Stimulated activated CD4-positive, alpha-beta T cell treated with anti-CD3 and anti-CD28 coated beads, Interleukin-2, amount 100 ng/mL, for 24 hours (primary cell): ENCODE measurements at places on chromosomes 16 and 17.
A peak's percentile ranks its signal among the peaks of the same experiment; 100 is the strongest.

DNA sequence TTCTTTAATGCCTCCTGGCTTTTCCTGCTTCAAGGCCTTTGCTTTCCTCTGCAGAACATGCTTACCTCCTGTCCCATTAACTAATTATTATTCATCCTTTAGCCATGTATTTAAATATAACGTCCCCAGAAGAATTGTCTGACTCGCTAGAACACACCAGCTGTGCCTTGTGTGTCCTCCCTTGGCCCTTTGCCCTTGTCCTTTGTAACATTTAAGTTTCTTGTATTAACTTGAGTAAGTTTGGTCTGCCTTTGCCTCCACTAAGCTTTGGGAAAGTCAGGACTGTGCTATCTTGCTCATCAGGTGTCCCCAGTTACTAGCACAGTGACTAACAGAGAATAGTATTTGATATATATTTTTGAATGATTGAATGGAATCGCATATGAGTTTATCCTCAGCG, 29.6 kb upstream of the ABCA9 start:
- no peak for DNase-seq

GRCh38 chr17:1007310-1008007, 10.5 kb downstream of the TIMM22 start:
- no peak for DNase-seq

GRCh38 chr16:17723531-17724134, 252.9 kb upstream of the XYLT1 start:
- DNase-seq, result no peak

- peak; percentile 18 for DNase-seq
These were observed 42.1 kb downstream of the SRCIN1 start for GRCh38 chr17:38563362-38564253.

DNA sequence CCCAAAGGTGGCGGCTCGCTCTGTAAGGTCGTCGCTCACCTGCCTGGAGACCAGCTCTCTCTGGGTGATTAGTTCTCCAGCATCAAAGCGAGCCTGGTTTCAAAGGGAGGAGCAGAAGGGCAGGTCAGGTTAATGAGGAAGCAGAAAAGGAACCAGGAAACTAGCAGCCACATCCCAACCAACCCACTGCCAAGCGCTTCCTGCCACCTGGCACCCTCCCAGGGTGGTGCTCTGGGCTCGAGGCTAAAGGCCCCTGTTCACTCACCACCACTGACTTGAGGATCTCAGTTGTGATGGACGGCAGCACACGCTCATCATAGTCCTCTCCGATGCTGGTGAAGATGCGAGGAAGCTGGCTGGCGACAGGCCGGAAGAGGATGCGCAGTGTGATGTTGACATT, 5.6 kb downstream of the PHB1 start:
- no peak for DNase-seq

DNA sequence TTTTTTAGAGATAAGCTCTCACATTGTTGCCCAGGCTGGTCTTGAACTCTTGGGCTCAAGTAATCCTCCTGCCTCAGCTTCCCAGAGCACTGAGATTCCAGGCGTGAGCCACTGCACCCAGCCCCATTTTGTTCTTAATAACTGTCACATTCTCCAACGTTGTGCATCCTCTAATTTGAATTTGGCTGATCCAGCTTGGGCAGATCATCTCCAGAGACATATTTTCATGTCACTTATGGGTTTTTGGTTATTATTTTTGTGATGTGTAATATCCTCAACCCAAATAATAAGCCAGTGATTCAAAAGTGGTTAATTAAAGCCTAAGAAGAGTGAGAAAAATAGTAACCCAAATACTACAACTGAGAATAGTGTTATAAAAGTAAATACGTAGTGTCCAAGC, 16.2 kb upstream of the COL1A1 start:
- no peak for DNase-seq

GRCh38 chr17:48760411-48760810, 31.9 kb upstream of the HOXB13 start:
- no peak for DNase-seq

DNA sequence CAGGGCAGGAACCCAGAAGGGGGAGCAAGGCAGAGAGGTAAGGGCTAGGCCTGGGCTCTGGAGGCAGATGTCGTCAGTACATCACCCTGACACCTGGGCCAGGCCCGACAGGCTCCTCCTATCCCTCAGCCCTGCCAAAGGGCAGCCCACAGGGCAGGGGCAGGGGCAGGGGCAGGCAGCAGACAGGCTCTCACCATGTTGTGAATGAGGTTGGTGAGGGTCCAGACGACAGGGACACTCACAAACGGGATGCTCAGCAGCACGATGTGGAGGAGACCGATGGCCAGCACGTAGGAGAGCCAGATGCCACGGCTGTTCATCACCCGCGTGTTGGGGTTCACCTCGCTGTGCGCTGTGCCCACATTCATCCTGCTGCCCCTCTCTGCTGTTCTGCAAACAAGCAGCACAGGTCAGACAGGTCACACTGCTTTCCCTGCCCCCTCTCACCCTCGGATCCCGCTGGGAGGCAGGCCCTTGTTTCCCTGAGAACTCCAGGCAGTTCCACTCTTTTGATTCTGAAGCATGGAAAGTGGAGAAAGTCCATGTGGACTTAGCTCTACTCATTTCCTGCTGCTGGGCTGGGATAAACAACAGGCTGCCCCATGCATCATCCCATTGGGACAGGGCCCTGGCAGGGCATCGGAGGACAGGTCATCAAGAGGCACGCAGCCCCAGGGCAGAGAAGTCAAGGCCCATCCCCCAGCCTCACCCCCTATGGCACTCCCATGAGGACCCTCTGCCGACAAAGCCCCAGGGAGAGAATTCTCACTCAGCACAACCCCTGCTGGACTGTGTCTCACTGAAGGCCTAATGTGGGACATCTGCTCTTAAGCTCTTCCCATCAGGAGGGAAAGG, 3.3 kb downstream of the ORMDL3 start:
- no peak for DNase-seq

GRCh38 chr16:11276896-11277593, 765 bp upstream of the PRM2 start:
- no peak for DNase-seq

- no peak for DNase-seq
These were observed 65.4 kb downstream of the CMIP start for GRCh38 chr16:81510016-81510415.

- DNase-seq, result no peak
These were observed 98.5 kb upstream of the RPRML start for GRCh38 chr17:47077576-47077975.

- DNase-seq, result no peak
These were observed 33.4 kb upstream of the MMD start for GRCh38 chr17:55454906-55455474.

- DNase-seq, result no peak
These were observed 80.9 kb upstream of the TEKT1 start for GRCh38 chr17:6912110-6913051.

DNA sequence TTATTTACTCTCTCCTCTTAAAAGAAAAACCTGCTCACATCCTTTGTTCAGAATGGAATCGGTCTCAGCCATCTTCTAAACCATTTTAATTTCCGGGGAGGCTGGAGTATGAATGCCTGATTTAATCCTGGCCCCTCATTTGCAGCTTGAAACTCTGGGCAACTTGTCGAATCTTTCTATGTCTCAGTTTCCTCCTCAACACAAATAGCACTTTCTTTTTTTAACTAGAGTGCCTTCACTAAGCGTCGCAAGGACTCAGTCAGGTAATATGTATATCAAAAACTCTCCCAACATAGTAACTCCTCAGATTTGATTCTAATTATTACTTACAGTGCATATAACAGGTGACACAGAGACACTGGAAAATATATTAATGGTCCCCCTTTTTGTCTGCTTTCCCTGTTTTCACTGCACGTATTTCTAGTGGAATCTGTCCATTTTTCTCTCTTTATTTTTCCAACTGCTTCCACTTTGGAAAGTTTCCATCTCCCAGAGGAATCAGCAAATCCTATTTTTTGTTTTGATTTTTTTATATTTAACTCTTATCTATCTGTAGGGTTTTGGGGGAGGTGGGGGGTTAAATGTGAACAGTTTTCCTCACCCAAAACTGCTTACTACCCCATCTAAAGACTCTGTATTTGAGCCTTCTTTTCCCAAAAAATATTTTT, 18.6 kb downstream of the SNN start:
- no peak for DNase-seq

- DNase-seq, result no peak
These were observed 371.0 kb downstream of the RBFOX1 start for GRCh38 chr16:7703672-7704071.

- DNase-seq, result no peak
These were observed 14.3 kb upstream of the SLC4A1 start for GRCh38 chr17:44282264-44282663.

DNA sequence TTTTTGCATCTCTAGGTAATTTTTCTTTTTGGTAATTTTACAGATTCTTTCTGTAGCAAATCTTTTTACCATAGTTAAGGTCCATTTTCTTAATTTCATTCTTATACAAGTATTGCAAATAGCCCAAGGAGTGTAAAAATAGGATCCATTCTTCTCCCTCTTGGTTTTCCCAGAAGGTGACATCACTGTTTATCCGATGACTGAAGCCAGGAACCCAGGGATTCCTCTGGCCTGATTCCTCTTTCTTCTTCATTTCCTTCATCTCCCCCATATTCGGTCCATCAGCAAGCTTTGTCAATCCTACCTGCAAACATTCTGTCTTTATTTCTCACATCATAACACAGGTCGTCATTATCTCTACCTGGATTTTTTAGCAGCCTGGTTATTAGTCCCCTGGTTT, 5.3 kb downstream of the RBBP6 start:
- DNase-seq, result no peak

DNA sequence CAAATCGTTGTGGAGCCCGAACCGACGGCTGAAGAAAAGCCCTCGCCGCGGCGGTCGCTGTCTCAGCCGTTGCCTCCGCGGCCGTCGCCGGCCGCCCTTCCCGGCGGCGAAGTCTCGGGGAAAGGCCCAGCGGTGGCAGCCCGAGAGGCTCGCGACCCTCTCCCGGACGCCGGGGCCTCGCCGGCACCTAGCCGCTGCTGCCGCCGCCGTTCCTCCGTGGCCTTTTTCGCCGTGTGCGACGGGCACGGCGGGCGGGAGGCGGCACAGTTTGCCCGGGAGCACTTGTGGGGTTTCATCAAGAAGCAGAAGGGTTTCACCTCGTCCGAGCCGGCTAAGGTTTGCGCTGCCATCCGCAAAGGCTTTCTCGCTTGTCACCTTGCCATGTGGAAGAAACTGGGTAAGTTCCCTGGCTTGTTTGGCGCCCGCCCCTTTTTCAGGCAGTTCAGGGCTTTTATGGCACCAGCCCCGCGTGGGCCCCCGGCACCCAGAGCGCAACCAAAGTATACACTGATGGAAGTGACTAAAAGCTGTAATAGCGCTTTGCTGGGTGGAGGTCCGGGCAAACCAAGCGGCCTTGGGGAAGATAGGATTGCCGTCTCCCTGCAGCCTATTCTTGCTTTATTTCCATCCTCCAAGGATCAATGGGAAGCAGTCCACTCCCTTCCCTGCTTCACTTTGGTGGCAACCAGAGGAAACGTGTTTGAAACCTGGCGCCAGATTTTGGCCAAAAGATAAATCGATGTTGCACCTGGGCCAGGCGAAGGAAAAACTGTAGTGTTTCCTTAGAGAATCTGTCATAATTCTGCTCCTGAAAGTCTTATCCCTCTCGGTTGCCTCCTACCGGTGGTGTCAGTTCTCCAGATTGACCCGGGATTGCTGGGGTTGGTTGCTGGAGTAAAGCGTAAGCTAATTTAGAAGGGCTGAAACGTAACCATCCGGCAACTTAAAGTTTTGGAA, 775 bp downstream of the PPM1D start:
- peak; percentile 69 for DNase-seq

DNA sequence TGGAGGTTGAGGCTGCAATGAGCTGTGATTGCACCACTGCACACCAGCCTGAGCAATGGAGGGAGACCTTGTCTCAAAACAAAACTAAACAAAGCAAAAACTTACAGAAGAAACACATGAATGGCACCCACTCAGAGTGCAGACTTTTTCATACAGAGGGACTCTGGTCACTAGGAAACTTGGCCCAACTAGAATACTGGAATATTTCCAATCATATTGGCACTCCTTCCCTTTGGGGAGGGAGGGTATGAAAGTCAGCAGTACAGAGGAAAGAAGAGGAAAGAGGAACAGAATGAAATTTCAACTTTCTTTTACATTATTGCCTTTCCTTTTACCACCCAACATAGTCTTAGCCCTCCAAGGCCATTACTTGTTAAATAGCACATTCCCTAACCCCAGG, 28.2 kb downstream of the CMTR2 start:
- DNase-seq, result no peak

DNA sequence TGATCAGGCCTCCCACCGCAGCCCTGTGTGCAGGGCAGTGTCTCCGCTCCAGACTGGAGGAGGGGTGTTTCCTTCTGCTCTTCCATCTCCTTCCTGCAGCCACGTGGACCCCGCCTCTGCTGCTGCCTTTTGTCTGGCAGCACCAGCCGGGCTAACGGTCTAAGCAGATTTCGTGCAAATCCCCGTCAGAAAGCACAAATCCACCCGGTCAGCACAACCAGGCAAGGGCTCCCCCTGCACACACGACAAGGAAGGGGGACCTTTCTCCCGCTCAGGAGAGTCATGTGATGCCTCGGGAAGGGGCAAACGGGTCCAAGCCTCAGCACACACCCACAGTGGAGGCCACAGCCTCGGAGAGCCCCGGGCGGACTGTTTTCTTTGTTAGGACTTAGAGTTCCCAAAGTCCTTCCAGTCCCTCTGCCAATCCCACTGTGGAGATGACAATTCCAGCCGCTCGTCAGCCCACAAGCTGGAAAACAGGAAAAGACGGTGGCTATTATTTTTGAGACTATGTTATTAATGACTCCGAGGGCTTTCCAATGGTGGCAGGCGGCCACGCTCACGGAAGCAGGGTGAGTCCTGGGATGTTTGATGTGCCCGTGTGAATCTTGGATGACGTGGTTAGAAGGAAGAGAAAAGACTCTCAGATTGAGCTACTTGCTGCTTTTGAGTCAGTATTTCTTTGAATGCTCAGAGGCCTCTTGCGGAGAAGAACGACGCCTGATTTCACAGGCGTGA, 22.5 kb upstream of the MEAK7 start:
- DNase-seq, result no peak

DNA sequence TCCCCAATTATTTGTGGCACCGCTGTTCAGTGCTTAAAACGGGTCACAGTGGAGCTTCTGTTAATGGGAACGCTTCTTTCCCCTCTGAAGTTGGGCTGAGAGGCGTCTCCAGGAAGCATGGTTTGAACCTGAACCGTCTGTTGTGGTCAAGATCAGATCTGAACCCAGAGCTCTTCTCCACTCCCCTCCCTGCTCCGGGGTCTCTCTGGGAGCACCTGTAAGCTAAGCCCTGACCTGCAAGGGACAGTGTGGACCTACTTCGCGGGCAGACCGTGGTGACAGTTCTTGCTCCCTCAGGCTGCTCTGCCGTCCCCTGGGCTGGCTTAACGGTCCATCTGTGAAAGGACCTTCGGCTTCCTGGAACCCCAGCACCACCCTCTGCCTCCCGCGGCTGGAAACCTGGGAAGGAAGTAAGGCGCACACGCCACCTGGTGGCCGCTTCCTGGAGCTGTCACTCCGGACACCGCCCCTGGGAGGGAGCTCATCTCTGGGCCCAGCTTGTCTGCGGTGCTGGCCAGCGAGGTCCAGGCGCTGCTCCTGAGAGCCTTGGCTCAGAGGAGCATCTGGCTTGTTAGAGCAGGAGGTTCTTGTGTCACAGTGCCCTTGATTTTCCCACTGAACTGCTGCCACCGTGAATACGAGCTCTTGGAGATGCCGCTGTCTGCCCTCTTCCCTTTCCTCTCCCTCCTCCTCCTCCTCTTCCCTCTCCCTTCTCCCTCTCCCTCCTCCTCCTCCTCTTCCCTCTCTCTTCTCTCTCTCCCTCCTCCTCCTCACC, 518.5 kb upstream of the EEF2KMT start:
- peak; percentile 61 for DNase-seq
